ENCODE measurements at places on chromosomes 3 and 15.

GRCh38 chr3:123046262-123047061 lies 18.9 kb upstream of the SEMA5B start:
- DNase-seq, result no peak

GRCh38 chr3:40206522-40206921 lies 103.0 kb upstream of the EIF1B start:
- DNase-seq, result no peak

DNA sequence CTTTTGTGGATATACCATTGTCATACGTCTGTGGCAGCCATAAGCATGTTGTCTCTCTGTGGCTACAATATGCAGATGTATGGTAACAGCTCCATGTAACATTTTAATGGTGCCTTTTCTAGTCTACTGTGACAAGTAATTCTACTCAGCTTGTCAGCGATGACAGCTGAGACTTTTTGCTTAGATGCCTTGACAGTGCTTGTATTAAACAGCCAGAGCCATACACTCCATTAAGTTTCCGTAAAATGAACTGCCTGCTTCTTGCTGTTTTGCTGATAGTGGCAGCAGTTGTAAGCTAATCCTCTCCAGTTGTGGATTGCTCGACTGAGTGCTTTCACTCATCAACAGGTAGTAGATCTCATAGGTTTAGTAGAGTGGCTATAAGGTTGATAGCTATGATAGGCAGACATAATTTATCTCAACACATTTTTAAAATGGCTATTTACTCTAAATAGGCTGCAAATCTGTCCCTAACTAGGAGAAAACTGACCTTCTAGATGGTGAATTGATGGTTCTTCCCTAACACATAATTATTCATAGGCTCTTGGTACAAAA lies 260.2 kb upstream of the NAALADL2 start:
- no peak for DNase-seq

- DNase-seq, result no peak
These were observed 155.9 kb downstream of the P3H2 start for GRCh38 chr3:189964623-189965332.

- no peak for DNase-seq
These were observed 244.4 kb upstream of the TOPAZ1 start for GRCh38 chr3:43997316-43997715.

DNA sequence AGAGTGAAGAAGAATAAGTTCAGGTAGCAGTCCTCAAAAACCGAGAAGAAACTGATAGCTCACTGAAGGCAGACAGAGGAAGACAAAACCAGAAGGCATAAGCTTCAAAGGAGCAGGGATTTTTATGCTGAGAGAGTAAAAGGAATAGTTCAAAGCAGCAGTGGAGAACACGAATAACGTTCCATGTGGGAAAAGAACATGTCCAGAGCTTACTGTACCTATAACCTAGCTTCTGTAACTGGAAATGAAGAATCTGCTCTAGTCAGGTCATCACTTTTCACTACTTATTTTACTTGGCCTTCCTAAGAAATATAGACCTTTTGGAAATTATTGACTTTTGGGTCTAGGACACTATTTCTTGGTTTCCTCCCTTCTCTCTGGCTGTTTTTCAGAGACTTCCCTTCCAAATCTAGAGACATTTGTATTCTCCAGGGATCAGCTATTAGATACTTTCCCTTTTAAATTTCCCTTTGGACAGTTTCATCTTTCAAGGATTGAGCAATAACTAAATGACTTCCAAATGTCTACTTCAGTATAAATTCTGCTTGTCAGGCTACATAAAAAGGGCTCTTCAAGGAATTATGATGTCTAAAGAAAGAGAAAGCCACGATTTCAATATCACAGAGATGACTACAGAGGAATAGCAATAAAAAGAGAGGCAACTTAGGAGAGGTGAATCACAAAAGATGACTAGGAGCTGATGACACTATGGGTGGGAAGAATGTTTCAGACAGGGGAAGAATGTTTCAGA lies 46.7 kb downstream of the UBE3A start:
- DNase-seq, result no peak

- no peak for DNase-seq
These were observed 87.3 kb downstream of the DHX30 start for GRCh38 chr3:47890126-47890827.

DNA sequence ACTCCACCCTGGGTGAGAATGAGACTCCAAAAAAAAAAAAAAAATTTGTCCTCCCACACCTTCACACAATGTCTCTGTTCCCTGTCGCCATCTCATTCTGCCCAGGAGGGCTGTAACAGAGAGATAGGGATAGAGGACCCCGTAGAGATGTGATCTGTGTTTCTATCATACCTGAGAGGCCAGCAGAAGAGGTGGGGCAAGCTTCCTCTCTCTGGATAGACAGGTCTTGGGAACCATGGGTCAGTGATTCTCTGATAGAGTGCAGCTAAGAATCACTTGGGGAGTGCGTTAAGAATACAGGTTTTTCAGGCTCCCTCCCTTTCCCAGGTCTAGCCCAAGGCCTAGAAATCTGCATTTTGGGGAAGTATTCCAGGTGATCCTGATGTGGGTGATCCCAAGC lies 8.3 kb downstream of the CA12 start:
- DNase-seq, result no peak

GRCh38 chr3:66648975-66649374 lies 148.2 kb upstream of the LRIG1 start:
- DNase-seq, result no peak

GRCh38 chr3:190486908-190487607 lies 26.8 kb upstream of the IL1RAP start:
- DNase-seq, result no peak

GRCh38 chr3:129371041-129371826 lies 57.2 kb downstream of the EFCAB12 start:
- no peak for DNase-seq

GRCh38 chr15:98286200-98286599 lies 325.7 kb downstream of the ARRDC4 start:
- DNase-seq, result no peak

- no peak for DNase-seq
These were observed 112.6 kb downstream of the FBN1 start for GRCh38 chr15:48532946-48533345.

DNA sequence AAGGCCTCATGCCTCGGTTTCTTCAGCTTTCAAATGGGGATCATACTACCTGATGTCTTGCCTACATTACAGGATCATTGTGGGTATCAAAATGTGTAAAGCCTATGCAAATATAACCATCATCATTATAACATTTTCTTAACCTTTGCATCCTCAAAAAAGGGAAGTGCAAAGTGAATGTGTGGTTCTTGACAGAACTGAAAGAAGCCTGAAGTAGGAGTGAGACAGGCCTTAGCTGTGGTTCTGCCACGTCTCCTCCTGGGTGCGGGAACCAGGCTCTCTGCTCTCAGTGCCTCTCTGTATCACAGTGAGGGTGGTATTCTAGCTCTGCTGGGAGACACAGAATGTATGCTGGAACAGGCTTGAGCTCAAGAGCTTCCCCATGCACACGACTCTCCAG lies 316.9 kb upstream of the ICE2 start:
- no peak for DNase-seq

- DNase-seq, result no peak
These were observed 94.4 kb downstream of the AKAP13 start for GRCh38 chr15:85474700-85475316.

GRCh38 chr3:4688411-4688810 lies 195.3 kb downstream of the ITPR1 start:
- no peak for DNase-seq

DNA sequence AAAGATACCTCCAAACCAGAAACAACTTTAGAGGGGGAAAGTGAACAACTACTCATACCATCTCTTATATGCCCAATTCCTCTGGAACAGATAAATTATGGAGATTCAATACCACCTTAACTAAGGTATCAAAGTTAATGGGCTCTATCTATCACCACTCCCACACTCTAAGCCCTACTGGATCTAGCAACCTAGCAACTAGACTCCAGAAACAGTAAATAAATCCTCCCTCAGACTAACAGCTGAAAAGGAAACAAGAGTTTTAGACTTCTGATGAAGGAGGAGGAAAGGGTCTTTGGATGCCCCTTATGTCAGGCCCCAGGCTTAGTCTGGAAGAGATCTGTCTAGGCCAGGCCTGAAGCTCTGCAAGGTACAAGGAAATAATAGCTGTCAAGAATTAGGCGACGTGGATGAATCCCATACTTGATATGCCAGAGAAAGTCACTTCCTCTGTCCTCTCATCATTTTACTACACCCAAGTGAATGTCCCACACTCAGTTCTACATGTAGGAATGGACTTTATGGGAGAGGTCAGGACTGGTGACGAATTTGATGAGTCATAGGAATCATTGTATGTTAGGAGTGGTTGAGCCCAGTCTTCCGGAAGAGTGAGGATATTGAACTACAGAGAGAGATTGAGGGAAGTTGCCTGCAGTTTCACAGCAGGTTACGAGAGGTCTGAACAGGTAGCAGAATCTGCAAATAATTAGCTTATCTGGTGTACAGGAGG lies 113.8 kb downstream of the AKAP13 start:
- no peak for DNase-seq

DNA sequence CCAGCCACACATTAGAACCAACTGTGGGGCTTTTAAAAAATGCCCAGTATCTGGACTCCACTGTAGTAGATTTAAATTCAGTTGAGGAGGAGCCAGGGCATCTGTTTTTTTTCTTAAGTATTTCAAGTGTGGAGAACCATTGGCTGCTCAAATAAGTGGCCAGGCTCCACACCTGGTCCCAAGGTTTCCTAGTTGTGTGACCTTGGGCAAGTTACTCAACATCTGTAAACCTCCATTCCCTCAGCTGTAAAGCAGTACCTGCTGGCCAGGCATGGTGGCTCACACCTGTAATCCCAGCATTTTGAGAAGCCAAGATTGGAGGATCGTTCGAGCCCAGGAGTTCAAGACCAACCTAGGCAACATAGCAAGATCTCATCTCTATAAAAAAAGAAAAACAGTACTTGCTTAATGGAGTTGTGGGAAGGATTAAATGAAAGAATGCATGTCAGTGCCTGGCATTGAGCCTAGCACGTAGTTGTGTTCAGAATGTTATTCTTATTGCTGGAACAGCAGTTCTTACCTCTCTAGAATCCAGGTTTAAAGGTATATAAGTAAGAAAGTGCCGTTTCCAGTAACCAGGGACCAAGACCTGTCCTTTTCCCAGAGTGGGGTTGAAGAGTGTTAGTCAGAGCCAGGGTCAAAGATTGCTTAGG lies 2.0 kb downstream of the PPP1R14D start:
- DNase-seq, result no peak

- DNase-seq, result no peak
These were observed 484.3 kb downstream of the DIPK2A start for GRCh38 chr3:144455841-144456440.

DNA sequence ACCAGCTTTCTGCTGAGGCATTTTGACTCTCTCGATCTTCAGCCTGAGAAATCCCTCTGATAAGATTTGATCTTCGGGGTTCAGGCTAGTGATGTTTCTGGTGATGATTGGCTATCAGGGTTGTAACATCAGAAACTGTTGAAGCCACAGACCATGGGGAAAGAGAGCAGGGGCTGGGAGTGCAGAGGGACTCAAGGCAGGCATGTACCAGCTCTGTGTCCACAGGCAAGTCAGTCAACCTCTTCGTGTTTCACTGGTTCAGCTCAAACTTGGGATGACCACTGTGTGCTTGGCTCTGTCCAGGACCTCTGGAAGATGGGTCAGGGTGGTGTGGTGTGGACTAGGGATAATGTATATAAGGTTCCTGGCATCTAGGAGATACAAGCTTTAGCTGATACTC lies 116.5 kb downstream of the EEFSEC start:
- DNase-seq, result no peak

GRCh38 chr3:23450806-23451205 lies 247.7 kb downstream of the UBE2E2 start:
- no peak for DNase-seq

- no peak for DNase-seq
These were observed 168.7 kb downstream of the CHL1 start for GRCh38 chr3:365268-365667.

DNA sequence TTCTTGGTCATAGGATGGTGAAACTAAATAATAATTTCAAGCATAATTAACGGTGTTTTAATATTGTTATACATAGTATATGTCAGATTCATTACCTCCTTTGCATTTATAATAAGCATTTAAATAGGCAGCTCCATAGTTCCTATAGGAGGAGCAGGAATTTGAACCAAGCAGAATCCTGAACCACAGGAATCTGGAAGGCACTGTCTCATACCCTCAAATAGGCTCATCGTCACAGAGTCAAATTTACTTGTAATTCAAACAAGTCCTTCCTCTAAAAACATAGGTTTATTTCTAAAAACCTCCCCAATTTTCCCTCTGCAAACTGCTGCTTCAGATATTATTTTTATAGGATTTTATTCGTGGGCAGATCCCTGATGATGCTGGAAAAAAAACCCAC lies 376.3 kb upstream of the ARHGEF26 start:
- no peak for DNase-seq

- no peak for DNase-seq
These were observed 196.4 kb downstream of the CADPS start for GRCh38 chr3:62678841-62679240.

DNA sequence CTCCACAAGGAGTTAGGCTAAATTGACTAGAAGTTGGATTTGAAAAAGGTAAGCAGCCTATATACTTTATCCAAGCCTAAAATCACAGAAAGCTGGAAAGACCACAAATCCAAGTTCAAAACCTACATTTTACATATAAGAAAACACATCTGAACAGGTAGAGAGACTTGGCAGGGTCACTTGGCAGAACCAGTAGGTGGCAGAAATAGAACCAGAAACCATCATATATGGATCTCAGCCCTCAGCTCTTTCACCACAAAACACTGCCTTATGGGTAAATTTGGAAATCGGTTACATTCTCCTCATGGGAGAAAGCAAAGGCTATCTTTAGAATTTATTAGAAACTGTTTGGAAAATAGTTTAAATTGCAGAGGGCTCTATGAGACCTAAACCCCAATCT lies 44.2 kb downstream of the MKRN2 start:
- no peak for DNase-seq

DNA sequence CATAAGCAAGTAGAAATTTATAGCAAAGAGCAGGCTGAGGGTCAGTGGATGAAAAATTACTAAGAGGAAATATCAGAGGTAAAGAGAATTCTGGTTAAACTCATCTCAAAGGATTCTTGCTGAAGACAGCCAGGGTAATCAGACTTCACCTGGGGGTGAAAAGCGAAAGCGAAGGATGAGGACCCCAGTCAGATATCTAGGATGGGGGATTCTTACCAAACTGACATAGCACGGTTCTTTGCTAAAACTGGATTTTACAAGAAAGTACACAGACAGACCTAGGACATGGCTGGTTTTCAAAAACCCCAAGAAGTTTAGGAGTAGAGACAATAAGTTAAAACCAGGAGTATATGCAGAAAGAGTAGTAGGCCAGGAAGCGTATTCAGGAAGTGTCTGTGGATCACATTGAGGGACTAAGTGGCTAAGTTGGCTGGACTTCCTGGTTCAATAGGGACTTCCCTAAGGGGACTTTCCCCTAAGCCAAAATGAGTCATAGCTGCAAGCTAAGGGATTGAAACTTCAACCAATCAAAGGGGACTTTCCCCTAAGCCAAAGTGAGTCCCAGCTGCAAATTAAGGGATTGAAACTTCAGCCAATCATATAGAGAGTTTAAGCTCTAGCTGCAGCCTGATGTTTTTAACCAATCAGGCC lies 2.4 kb upstream of the CFAP91 start:
- DNase-seq, result no peak

GRCh38 chr15:70013656-70014313 lies 83.9 kb downstream of the TLE3 start:
- no peak for DNase-seq

GRCh38 chr3:134132961-134133360 lies 103.2 kb upstream of the SLCO2A1 start:
- DNase-seq, result no peak
